ENCODE measurements at places on chromosomes 2 and 18.

DNA sequence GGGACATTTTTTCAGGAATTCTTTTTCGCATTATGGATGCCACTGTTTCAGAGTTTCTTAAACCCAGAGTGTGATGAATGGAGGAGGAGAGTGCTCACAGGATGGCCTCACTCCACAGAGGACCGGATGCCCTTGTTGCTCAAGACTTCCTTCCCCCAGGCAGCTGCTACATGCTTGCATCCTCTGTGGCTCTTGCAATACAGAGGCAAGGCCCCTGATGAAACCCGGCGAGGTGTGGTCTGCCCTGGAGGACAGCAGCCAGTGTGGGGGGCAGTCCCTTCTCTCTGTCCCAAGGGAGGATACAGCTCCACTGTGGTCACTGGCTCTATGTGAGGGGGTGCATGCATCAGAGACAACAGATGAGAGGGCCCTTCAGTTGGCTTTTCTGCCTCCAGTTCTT lies 109.6 kb downstream of the SH3RF3 start:
- no peak overlapping the region for H3K4me3 ChIP-seq
- H3K36me3 ChIP-seq = no peaks in the 10 kb centered on the region
- H3K4me1 ChIP-seq = peaks cover 90% of the 10 kb centered on the region
- no peak for DNase-seq
- peaks cover 12% of the 10 kb centered on the region for H3K27me3 ChIP-seq

- peaks cover under 1% of the 10 kb centered on the region for H3K4me1 ChIP-seq
- H3K27ac ChIP-seq = no peak overlapping the region
- H3K4me3 ChIP-seq = no peak overlapping the region
- peaks cover 5% of the 10 kb centered on the region for H3K36me3 ChIP-seq
Observed at GRCh38 chr2:16209799-16210198, 269.4 kb downstream of the MYCN start.

DNA sequence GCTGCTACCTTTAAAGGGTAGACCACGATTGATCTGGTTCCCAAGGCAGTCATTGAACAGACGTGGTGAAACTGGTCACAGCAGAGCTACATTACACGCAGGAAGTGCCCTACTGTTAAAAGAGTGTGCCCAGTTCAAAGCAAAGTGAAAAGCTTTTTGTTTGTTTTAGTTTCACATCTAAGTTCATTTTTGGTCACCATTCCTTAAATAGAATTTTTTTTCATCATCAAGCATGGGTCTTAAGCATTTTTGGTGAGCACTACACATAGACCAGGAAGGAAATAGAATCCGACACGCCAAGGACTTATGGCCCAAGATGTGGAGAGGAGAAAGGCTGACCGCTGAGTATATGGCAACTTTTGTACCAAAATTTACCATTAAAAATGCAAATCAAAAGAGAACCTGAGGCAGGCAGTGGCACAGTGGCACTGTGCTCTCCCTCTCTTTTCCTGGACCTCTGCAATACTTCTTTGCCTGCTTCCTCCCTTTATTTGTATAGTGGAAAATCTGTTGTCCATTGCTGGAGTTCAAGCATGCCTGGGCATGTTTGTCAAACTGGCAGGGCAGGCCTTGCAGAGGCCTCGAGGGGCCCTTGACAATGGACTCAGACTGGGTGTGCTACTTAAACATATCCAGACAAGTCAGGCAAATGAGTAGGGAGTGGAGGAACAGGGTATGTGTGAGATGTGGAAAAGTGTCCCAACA lies 42.6 kb upstream of the HNRNPA3 start:
- H3K4me3 ChIP-seq = no peak overlapping the region
- peak overlapping the region; percentile 51 for H3K27ac ChIP-seq
- no peak for DNase-seq
- no peaks in the 10 kb centered on the region for H3K36me3 ChIP-seq

DNA sequence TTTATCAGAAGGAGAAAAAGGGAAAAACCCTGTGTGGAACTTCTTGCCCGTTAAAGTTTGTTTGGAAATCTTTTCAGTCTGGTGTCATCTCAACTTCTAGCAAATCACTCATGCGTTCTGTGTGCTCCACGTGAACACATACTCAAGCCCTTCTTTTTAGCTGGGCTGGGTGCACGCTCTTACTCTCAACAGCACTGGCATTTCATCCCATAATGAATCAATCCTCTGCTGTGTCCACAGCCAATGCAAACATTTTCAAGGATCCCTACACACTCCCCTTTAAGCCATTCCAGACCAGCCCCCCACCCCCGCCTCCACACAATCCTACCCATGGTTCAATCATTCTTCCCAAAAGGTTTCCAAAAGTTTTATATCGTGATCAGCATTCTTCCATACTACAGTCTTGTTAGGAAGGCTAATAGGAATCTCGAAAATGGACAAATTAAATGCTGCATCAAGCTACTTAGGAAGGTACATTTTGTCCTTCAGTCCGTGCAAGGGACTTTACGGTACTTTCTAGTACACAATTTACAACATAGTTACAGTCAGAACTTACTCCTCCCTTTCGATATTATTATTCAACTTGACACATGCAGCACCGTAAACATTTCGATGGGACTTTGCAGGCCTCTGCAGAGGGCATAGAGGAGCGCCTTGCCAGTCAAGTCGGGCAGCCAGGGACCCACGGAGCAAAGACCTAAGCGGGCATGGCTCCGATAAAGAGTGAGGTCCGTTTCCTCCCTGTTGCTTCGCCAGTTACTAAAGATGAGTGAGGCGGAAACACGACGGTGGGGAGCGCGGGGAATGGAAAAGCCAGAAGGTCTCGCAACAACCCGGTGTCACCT lies 1.4 kb downstream of the PTGR3 start:
- peaks cover 56% of the 10 kb centered on the region for H3K4me1 ChIP-seq
- peak overlapping the region; percentile 93 for H3K4me3 ChIP-seq
- H3K36me3 ChIP-seq = no peaks in the 10 kb centered on the region
- DNase-seq = no peak
- H3K27ac ChIP-seq = peak overlapping the region; percentile 66

- no peaks in the 10 kb centered on the region for H3K4me1 ChIP-seq
- H3K36me3 ChIP-seq = peaks cover 4% of the 10 kb centered on the region
Observed at GRCh38 chr18:22667616-22668422, 250.1 kb upstream of the CTAGE1 start.

- DNase-seq = no peak
- H3K27ac ChIP-seq = no peak overlapping the region
- no peak overlapping the region for H3K4me3 ChIP-seq
- H3K27me3 ChIP-seq = peaks cover 13% of the 10 kb centered on the region
- H3K36me3 ChIP-seq = no peaks in the 10 kb centered on the region
- no peaks in the 10 kb centered on the region for H3K4me1 ChIP-seq
Observed at GRCh38 chr2:1248187-1248586, 165.1 kb upstream of the TPO start.

DNA sequence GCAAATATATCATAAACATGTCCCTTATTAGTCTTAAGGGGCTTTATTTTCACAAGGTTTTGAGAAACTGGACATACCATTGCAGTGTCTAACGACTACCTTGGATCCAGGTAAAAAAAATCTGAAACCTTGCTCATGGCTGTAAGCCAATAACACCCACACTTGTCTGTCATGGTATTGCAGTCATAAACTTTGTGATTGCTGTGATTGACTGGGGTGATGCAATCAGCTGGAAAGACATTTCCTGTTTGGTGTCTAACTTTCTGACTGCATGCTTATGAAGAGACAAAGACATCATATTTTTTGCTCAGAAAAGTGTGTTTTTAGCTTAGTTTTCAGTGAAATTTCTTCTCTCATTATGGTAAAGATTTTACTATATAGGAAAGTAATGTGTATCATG lies 635.0 kb downstream of the TSN start:
- DNase-seq = no peak
- H3K27ac ChIP-seq = no peak overlapping the region
- peaks cover 3% of the 10 kb centered on the region for H3K27me3 ChIP-seq
- no peak overlapping the region for H3K4me3 ChIP-seq
- H3K4me1 ChIP-seq = no peaks in the 10 kb centered on the region

DNA sequence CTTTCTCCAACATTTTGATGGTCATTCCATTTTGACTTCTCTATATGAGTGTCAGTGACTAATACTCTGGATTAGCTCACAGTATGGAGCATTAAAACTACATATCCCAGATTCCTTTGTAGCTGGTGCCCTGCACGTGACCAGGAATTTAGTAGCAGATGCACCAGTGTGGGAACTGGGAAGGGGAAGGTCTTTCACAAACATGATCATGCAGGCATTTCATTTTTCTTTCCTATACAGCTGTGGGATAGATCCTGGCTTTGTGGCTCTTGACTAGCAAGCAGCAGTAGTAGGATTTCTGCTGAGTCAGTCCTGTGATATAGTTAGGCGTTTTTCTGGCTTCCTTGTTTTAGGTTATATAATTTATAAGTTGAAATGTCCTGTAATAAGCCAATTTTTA lies 971.0 kb upstream of the CDH2 start:
- no peaks in the 10 kb centered on the region for H3K36me3 ChIP-seq
- H3K4me1 ChIP-seq = no peaks in the 10 kb centered on the region
- H3K27ac ChIP-seq = no peak overlapping the region
- DNase-seq = no peak

DNA sequence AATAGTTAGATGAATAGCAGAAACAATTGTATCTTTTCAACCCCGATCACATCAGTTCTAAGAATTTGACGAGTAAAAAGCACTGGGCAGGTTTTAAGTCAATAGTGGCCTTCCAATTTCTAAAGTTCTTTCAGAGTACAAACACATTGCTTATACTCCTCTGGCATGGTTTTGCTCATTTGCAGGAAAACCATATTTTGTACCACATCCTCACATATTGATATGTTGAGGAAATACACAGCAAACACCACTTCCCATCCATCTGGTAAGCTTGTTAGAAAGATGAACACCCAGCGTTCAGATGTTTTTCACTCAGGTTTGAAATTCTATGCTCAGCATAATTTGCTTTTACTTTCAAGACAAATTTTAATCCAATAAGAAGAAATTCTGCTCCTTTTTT lies 344.6 kb upstream of the ACVR2A start:
- H3K4me1 ChIP-seq = peaks cover 23% of the 10 kb centered on the region
- H3K27ac ChIP-seq = no peak overlapping the region
- no peaks in the 10 kb centered on the region for H3K27me3 ChIP-seq
- no peak for DNase-seq
- H3K4me3 ChIP-seq = no peak overlapping the region

Data from nephron progenitor cell (in vitro differentiated cells).